ENCODE measurements at places on chromosomes 1 and 21.

- no peak for DNase-seq
- H3K27ac ChIP-seq = no peak overlapping the region
- H3K36me3 ChIP-seq = peaks cover 53% of the 10 kb centered on the region
These were observed 177.3 kb downstream of the ZSCAN20 start for GRCh38 chr1:33649759-33650158.

- no peak overlapping the region for H3K4me3 ChIP-seq
- H3K27ac ChIP-seq = no peak overlapping the region
- DNase-seq = no peak
- peaks cover 8% of the 10 kb centered on the region for H3K36me3 ChIP-seq
- peaks cover 5% of the 10 kb centered on the region for H3K4me1 ChIP-seq
- no peaks in the 10 kb centered on the region for H3K27me3 ChIP-seq
These were observed 6.8 kb upstream of the PPP1R15B start for GRCh38 chr1:204418174-204419063.

- H3K4me1 ChIP-seq = no peaks in the 10 kb centered on the region
- no peak overlapping the region for H3K27ac ChIP-seq
- H3K27me3 ChIP-seq = no peaks in the 10 kb centered on the region
- H3K36me3 ChIP-seq = no peaks in the 10 kb centered on the region
- DNase-seq = no peak
These were observed 73.7 kb upstream of the UBE2U start for GRCh38 chr1:64129701-64130100.

- H3K27me3 ChIP-seq = no peaks in the 10 kb centered on the region
- no peak for DNase-seq
- no peaks in the 10 kb centered on the region for H3K36me3 ChIP-seq
- no peak overlapping the region for H3K27ac ChIP-seq
- no peak overlapping the region for H3K4me3 ChIP-seq
These were observed 109.8 kb downstream of the HMCN1 start for GRCh38 chr1:185843986-185844385.

GRCh38 chr1:184424945-184425344 lies 38.1 kb downstream of the C1orf21 start:
- no peaks in the 10 kb centered on the region for H3K4me1 ChIP-seq
- no peak overlapping the region for H3K27ac ChIP-seq
- no peak for DNase-seq
- no peak overlapping the region for H3K4me3 ChIP-seq

- peaks cover 10% of the 10 kb centered on the region for H3K4me1 ChIP-seq
- no peak for DNase-seq
- H3K36me3 ChIP-seq = peaks cover 14% of the 10 kb centered on the region
These were observed 245.2 kb downstream of the SDCCAG8 start for GRCh38 chr1:243501002-243501401.

DNA sequence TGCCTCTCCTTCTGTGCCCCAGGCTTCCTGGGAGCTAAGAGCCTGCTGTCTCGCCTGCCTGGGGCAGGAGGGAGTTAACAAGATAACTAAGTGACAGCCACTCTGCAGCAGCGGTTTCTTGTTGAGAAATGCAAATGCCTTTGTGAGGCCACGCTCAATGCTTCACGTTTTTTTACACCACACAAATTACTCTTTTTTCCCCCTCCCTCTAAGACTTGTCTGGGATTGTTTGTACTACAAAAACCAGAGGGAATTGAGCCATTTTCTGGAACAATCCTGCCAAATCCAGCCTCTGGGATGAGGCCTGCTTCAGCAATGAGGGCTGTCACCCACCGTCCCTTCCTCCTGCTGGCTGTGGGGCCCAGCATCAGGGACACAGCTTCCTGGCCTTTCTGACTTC lies 119.6 kb downstream of the ACTL8 start:
- no peak overlapping the region for H3K4me3 ChIP-seq
- H3K27ac ChIP-seq = no peak overlapping the region
- H3K36me3 ChIP-seq = no peaks in the 10 kb centered on the region

DNA sequence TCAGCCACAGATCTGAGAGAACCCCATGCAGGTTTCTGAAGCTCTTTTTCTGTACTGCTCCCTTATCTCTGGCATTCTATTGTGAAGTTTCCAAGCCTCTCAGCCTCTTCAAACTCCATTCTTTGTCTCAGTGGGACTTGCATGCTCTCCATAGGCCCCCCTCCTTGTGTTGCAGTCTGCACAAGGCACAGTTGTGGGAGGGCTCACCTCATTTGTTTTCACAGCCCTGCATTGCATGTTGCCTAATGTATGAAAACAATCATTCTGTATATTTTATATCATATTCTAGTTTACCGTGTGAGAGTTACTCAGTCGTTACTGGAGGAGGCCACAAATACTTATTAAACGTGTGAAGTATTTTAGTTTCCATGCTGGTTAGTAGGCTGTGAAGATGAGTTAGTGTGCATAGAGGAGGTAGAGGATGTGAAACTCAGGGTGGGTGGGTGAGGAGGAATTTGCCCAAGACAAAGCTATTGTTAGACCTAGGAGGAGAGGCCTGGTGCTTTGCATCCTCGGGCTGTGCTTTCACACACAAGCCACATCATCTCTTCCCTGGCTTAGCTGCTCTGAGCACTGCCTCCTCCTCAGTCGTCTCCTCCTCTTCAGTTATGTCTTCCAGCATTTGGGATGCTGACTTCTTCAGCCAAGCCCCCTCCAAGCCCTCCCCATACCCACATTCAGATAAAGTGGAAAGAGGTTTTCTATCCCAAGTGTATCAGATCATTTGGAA lies 7.8 kb upstream of the CHI3L2 start:
- no peaks in the 10 kb centered on the region for H3K27me3 ChIP-seq
- no peak for DNase-seq
- H3K4me3 ChIP-seq = no peak overlapping the region
- no peaks in the 10 kb centered on the region for H3K36me3 ChIP-seq

DNA sequence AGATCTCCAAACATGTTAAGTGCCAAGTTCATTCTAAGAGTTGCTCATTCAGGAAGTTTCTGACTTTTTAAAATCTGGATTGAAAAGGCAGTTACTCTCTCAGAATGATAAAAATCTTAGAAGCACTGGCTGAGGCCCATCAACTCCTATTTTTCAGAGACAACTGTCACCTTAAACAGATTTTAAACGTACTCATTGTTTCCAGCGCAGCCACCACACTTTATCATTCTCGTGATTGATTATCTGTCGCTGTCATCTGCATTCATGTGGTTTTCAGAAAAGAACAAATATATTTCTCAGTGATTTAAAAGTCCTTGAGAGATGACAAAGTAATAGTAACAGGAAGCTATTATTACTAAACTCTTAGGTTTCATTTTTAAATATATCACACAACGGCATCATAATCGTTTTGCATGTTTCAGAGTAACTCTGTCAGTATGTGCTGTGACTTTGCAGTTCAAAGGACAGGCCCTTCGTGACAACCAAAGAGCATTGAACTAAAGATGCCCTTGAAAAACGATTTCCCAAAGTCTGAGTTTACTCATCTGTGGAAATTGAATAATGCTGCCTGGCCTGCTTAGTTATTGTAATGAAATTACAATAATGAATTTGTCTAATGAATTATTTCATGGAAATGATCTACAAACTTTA lies 14.9 kb upstream of the KCNK1 start:
- DNase-seq = no peak
- no peaks in the 10 kb centered on the region for H3K36me3 ChIP-seq
- no peak overlapping the region for H3K27ac ChIP-seq
- no peaks in the 10 kb centered on the region for H3K27me3 ChIP-seq

- no peaks in the 10 kb centered on the region for H3K4me1 ChIP-seq
- no peak for DNase-seq
- no peaks in the 10 kb centered on the region for H3K36me3 ChIP-seq
- no peak overlapping the region for H3K27ac ChIP-seq
- no peak overlapping the region for H3K4me3 ChIP-seq
These were observed 3.0 kb upstream of the SUCO start for GRCh38 chr1:172530000-172530399.

GRCh38 chr1:169245706-169246105 lies 121.9 kb downstream of the NME7 start:
- no peak for DNase-seq
- no peak overlapping the region for H3K4me3 ChIP-seq
- no peak overlapping the region for H3K27ac ChIP-seq
- no peaks in the 10 kb centered on the region for H3K27me3 ChIP-seq
- H3K4me1 ChIP-seq = no peaks in the 10 kb centered on the region
- no peaks in the 10 kb centered on the region for H3K36me3 ChIP-seq

DNA sequence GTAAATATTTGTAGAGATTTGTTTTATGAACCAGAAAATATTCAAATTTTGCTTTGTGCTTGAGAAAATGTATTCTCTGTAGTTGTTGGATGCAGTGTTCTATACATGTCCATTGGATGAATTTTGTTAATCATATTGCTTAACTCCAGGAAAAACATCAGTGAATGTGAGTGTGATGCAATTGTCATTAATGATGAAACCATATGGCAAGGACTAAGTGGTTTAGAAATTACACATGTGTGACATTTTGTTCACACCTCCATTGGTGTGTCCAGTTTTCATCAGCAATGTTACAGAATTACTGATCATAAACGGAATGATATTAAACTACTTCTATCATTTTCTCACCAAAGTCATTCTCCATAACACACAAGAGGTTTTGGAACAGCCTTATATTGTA lies 151.8 kb upstream of the ST6GALNAC5 start:
- no peaks in the 10 kb centered on the region for H3K27me3 ChIP-seq

- peaks cover 17% of the 10 kb centered on the region for H3K27me3 ChIP-seq
- H3K36me3 ChIP-seq = no peaks in the 10 kb centered on the region
- H3K4me3 ChIP-seq = peak overlapping the region; percentile 22
- peaks cover 13% of the 10 kb centered on the region for H3K4me1 ChIP-seq
- peak; percentile 28 for DNase-seq
These were observed 8.1 kb upstream of the TADA1 start for GRCh38 chr1:166884040-166884642.

DNA sequence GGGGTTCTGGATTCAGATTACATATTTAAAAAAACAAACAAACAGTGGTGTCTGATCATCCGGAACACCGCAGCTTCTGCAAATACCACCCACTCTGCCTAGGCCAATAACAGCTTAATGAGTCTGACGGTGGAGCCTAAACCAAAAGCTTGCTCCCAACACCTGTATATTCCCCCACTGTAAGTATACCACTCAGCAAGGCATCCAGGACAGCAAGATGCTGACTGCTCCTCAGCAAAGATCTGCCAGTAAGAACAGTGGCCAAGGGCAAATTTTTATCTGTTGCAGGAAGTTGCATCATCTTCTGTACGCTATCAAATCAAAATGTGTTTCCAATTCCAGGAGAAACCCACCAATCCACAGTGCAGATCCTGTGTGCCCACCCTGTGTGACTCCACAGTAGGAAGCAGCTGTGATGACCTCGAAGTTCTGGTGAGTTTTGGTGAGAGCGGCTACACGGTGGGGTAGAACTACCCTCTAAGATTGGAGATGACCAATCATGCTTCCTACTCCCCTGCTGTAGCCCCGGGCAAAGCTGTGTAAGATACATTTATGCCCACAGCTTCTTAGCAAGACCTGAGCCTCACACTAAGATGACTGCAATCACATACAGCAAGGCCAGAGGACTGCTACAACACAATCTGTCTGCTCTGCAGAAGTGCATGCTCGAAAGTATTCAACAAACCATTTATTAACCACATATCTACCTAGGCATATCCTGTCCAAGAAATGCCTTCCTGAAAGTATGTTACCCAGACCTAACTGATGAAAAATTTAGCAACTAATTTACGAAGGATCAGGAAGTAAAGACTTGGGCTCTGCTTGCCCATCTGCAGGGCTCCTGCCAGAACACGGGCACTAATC lies 30.5 kb downstream of the SIPA1L2 start:
- H3K4me3 ChIP-seq = no peak overlapping the region
- H3K27me3 ChIP-seq = no peaks in the 10 kb centered on the region
- no peak overlapping the region for H3K27ac ChIP-seq
- H3K4me1 ChIP-seq = peaks cover 6% of the 10 kb centered on the region
- no peak for DNase-seq
- H3K36me3 ChIP-seq = no peaks in the 10 kb centered on the region

DNA sequence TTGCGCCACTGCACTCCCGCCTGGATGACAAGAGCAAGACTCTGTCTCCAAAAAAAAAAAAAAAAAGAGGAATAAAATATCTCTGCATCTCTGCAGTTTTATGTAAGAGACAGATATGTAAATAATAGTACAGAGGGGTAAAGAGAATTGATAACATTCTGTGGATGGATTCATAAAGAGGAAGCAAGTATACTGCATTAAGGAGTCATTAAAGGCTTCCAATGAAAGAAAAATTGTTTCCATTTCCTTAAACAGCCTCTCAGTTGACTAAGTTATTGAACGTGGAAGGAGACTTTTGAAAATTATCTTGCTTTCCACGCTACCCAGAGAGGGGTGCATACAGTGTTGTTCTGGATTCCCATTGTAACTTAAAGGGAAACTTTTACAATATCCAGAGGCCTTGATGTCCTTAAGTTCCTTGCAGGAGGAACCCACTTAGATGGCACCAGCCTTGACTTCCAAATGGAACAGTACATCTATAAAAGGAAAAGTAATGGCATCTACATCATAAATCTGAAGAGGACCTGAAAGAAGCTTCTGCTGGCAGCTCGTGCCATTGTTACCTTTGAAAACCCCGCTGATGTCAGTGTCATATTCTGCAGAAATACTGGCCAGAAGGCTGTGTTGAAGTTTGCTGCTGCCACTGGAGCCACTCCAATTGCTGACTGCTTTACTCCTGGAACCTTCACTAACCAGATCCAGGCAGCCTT lies 13.8 kb downstream of the CEP350 start:
- H3K4me1 ChIP-seq = no peaks in the 10 kb centered on the region
- no peaks in the 10 kb centered on the region for H3K27me3 ChIP-seq
- DNase-seq = no peak
- no peak overlapping the region for H3K4me3 ChIP-seq

DNA sequence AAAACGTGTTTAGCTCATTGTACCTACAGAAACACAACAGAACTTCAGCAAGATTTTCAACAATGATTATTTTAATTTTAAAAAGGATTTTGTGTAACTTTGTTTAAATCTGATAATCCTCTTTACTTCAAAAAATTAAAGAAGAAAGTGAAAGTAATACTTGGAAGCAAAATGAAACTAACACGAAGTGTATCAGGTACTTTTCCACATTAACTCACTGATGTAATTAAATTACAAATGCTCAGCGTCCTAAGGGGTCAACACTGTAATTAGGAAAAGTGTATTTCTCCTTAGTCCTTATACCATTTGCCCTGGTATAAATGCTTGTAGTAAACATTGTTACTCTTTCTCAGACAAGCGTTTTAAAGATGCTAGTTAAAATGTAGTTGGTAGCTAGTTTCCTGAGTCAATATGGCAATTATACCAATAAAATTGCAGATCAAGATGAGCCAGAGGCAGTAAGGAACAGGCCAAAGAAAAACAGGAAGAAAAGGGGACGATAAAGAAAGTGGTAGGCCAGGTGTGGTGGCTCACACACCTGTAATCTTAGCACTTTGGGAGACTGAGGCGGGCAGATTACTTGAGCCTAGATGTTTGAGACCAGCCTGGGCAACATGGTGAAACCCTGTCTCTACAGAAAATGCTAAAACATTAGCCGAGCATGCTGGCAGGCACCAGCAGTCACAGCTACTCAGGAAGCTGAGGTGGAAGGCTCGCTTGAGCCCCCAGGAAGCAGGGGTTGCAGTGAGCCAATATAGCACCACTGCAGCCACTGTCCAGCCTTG lies 553.0 kb downstream of the SMYD3 start:
- no peak overlapping the region for H3K4me3 ChIP-seq
- H3K27me3 ChIP-seq = no peaks in the 10 kb centered on the region
- no peak for DNase-seq
- no peak overlapping the region for H3K27ac ChIP-seq
- peaks cover 1% of the 10 kb centered on the region for H3K36me3 ChIP-seq
- H3K4me1 ChIP-seq = no peaks in the 10 kb centered on the region
